ENCODE measurements at places on chromosomes 5 and 9. TPM values are rescaled to one million over a fixed set of nuclear protein-coding genes. Genes with fewer than 3 reads are reported as not detected.

GTF2H2C gene
- total RNA-seq: 37.5 TPM

SIGMAR1 gene
- 194 TPM for total RNA-seq

INSL4 gene
- 13.9 TPM for total RNA-seq

HAPLN1 gene
- not detected for total RNA-seq

PHF24 gene
- total RNA-seq: 0.21 TPM

PPP2R2B gene
- 0.12 TPM for total RNA-seq

INPP5E gene
- 21.0 TPM for total RNA-seq

PCDHB7 gene
- not detected for total RNA-seq

TIMD4 gene
- total RNA-seq: 1.3 TPM

GPR150 gene
- 0.14 TPM for total RNA-seq

ITGA2 gene
- total RNA-seq: 29.0 TPM

BARHL1 gene
- total RNA-seq: not detected

SPATA31D4 gene
- total RNA-seq: not detected

ELOVL7 gene
- 10.9 TPM for total RNA-seq

GNA14 gene
- total RNA-seq: not detected

SPATA31E1 gene
- not detected for total RNA-seq

RNF20 gene
- total RNA-seq: 23.4 TPM

DIMT1 gene
- total RNA-seq: 49.2 TPM

LCN15 gene
- not detected for total RNA-seq

DBH gene
- not detected for total RNA-seq

BSPRY gene
- total RNA-seq: 0.03 TPM

PCDHGB7 gene
- 0.07 TPM for total RNA-seq

OTP gene
- total RNA-seq: 0.19 TPM

NOL6 gene
- total RNA-seq: 67.1 TPM

PCDH12 gene
- total RNA-seq: not detected

CTNND2 gene
- total RNA-seq: not detected

NUTM2F gene
- not detected for total RNA-seq

CHMP5 gene
- 90.3 TPM for total RNA-seq

GLDC gene
- total RNA-seq: 13.1 TPM

DPP7 gene
- total RNA-seq: 111 TPM

PDCD1LG2 gene
- total RNA-seq: 0.24 TPM

ANKRD34B gene
- total RNA-seq: not detected
